H1 (cell line): ENCODE measurements at places on chromosomes 2 and 18.

DNA sequence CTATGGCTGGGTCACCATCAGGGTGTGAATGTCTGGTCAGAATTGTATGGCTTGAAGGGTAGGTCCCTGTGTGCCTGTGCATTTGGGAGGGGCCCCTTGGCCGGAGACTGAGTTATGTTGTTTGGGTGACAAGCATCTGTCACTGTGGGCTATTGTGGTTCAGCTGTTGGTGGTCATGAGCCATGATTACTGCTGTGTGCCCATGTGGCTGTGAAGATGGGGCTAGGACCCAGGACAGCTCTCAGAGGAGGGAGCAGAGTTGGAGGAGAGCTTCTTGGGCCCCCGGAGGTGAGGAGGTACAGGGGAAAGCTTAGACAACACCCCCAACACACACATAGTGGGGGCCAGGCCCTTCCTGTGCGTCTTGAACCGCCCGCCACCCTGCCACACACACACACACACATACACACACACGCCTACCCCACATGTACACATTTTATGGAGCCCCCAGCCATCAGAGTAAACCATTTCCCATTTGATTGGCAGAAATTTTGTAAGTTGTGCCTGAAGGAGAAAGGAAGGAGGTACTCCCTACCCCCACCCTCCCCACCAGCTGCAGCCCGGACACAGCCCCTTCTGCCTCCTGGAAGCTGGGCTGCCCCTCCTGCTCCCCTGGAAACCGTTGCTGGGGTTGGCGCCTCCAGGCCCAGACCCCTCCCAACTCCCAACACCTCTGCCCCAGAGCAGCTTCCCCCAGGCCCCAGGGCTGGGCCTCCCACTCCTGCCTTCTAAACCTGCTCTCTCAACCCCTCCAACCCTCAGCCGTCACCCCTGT is 2.0 kb downstream of the GAREM2 start:
- no peak for DNase-seq

- DNase-seq, result no peak
These were observed 52.1 kb downstream of the ALPK2 start for GRCh38 chr18:58576638-58577251.

DNA sequence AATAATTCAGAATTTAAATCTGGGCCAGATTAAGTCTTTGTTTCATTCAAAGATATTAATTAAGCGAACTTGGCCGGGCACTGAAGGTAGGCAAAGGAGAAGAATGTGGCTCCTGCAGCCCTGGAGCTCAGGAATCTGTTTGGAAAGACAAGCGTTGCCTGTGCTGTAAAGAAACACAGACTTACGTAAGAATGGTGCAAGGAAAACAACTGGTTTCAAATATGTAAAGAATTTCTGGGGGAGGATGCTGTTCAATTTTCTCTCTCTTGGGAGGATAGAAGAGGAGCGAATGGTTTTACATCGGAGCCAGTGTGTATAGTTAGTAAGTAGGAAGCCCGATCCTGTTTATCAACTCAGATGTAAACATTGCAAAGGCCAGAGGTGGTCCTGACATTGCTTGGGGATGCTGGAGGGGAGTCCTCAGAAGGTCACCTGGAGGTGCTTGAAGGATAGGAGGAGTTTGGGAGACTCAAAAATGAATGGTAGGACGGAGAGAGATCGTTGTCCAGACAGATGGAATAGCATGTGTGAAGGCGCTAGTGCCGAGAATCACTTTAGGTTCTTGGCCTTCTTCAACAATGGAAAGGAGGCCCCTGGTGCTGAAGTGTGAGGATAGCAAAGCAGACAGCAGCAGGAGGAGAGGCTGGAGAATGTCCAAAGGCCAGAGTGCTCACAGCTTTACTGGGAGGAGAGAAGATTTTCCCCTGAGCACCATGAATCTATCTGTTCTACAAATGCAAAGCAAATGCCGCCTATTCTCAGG is 456.1 kb downstream of the LPIN1 start:
- DNase-seq, result no peak

GRCh38 chr2:105231232-105231619 is 10.3 kb upstream of the GPR45 start:
- no peak for DNase-seq

GRCh38 chr18:50614838-50615237 is 55.0 kb downstream of the MAPK4 start:
- DNase-seq, result no peak

DNA sequence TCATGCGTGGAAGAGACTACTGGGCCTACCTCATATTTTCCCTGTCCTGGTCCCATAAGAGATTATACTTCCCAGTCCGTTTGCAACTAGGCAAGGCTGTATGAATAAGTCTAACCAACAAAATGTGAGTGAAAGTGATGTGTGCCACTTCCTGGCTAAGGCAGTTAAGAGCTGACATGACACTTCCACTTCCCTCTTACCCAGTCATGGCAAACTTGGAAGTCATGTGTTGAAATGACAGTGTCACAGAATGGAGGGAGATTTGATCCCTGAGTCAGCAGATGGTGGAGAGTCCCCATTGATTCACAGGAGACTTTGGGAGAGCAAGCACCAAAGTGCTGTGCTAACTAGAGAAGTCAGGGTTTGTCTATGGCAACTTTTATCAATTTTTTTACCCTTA is 36.4 kb downstream of the TACR1 start:
- no peak for DNase-seq

DNA sequence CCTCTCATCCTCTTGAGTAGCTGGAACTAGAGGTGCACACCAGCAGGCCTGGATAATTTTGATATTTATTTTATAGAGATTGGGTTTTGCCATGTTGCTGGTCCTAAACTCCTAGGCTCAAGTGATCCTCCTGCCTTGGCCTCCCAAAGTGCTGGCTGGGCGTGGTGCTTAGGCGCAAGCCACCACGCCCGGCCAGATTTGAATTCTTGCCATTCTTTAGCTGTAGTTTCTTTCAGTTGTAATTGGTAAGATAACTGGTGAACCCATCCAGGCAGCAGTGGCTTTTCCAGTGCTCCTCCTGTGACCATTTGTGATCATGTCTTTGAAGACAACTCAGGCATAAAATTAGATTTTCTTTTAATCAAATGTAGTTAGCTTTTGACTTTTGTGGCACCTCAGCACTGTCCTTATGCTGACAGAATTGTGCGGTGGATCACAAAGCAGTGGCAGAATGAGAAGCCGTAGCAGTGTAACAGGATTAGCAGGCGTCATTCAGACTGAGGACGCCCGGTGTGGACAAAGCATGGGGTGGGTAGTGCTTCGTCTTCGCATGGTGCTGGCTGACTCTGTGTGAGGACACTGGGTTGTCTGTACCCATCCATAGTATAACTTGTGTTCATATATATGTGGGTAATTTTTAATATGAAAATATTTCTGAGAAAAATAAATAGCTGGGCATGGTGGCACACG is 30.0 kb upstream of the TOGARAM2 start:
- DNase-seq, result no peak

DNA sequence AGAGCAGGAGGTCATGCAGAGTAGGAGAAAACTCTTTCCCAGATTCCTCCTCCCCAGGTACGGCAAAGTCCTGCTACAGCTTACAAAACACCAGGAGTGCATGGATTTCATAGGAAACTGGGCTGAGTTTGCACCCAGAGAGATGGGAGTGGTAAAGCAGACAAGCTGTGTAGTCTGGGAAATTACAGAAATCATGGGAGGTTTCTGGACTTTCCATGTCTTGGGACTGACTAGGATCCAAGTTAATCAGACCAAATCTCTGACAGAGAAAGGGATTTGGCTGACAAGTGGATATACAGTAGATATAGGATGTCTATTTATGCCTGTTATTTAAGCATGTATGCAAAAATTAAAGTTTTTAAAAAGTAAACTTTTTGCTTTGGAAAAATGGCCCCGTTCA is 205.4 kb upstream of the ACVR2A start:
- no peak for DNase-seq

DNA sequence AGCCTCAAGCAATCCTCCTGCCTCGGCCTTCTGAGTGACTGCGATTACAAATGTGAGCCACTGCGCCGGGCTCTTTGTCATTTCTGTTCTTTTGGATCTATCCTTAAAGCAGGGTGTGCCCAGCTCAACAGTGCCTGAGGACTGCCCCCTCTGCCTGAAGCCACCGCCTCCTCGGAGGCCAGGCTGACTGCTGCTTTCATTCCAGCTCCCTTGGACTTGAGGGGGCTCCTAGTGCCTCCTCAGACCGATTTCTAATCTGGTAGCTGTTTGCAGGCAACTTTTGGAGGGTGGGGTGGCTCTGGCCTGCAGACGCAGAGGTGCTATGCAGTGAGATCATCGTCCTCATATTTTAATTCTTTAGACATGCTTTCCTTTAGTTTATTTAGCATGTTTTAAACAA is 35.9 kb upstream of the KLF11 start:
- DNase-seq, result no peak

- no peak for DNase-seq
These were observed 12.4 kb downstream of the ANO7 start for GRCh38 chr2:241200822-241201395.

GRCh38 chr2:42013409-42013808 is 34.4 kb upstream of the PKDCC start:
- DNase-seq, result no peak

GRCh38 chr2:190528521-190529001 is 6.0 kb downstream of the NEMP2 start:
- DNase-seq, result no peak

DNA sequence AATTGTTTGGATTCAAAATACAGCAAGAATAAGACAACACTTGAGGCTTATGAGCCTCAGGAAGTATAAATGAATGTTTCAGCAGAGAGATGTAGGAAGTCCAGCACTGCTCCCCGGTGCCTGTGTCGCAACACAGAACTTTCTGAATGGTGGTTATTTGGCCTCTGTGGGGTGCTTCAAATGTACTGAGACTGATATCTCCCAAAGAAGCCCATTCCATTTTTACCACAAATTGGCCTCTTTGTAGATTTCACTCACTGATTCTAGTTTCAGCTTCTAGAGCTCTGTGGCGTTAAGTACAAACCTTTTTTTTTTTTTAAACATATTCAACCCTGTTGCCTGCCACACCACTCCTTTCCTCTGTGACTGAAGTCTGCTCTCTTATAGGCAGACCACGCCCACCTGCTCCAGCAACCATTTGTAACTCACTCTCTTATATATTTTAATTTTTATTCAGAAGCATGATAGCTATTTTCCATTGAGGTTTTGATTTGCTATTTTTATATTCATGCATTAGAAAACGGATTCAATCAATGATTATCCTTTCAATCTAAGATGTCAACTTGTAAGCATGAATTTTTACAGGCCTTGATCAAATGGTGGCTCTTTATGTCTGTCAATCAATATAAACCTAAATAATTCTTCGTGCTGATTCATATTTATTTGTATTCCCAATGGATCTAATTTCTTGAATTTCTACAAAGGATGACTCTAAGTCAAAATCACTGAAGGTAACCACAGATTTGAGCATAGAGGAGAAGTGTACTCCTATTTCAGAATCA is 277.1 kb upstream of the CCDC68 start:
- DNase-seq, result no peak

GRCh38 chr2:69827796-69828540 is 1.5 kb upstream of the GMCL1 start:
- no peak for DNase-seq
